ENCODE measurements at places on chromosomes 2 and 18. TPM values are rescaled to one million over a fixed set of nuclear protein-coding genes. Genes with fewer than 3 reads are reported as not detected.

- no peak for DNase-seq
Observed at GRCh38 chr2:68838641-68839040, 32.6 kb downstream of the BMP10 start.

The PRSS56 gene
- total RNA-seq: 0.16 TPM

DNA sequence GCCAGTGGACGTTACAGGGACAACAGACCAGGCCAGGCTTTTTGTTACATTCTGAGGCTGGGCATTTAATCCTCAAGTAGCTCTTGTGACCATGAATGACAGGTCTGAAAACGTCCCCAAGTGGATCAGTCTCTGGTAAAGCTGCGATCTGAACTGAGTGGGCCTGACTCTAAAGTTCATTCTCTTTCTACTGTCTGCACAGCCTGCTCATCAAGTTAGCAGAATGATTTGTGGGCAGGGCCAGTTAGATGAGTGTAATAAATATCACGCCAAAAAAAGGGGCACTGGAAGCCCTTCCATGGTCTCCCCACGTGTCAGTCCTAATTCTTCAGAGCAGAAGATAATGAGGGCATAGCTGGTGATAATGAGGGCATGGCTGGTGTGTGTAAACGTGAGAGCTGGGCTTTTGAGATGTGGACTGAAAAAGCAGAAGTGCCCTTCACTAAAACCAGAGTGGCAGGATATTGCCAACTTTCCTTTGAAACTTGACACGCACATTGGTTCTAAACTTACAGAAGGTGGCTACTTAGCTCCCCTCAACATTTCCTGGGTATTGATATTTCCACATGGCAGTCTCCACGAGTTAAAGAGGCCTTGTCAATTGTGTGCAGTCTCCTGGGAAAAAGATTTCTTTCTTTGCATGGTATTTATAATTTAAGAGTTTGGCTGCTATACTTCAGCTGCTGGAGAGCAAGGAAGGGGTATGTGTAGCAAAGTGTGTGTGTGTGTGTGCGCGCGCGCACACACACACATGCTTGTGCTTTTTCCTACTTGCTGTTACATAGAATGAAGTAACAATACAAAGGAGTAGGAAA is 72.7 kb upstream of the LYPD6B start:
- no peak for DNase-seq

The ERICH2 gene
- total RNA-seq: not detected

DNA sequence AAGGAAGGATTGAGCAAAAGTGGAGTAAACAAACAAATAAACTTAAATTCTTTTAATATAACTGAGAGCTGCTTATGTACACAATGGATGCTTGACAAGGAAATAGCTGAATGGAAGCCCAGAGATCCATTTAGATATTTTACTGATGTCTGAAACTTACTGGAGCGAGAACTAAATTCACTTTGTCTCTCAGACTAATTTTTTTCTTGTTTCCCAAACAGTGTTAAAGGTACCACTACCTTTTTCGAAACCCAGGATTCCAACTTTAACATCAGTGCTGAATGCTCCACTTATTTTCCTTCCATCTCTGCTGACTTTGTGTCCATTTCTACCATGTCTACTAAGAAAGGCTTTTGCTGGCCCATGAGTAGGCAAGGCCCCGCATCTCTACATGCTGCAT is 4.0 kb downstream of the EFEMP1 start:
- no peak for DNase-seq

The SH2D6 gene
- not detected for total RNA-seq

- DNase-seq: no peak
Observed at GRCh38 chr2:235554936-235555335, 61.1 kb downstream of the AGAP1 start.

GRCh38 chr2:36329251-36329650 is 26.3 kb upstream of the CRIM1 start:
- no peak for DNase-seq

The RMDN2 gene
- 7.2 TPM for total RNA-seq

DNA sequence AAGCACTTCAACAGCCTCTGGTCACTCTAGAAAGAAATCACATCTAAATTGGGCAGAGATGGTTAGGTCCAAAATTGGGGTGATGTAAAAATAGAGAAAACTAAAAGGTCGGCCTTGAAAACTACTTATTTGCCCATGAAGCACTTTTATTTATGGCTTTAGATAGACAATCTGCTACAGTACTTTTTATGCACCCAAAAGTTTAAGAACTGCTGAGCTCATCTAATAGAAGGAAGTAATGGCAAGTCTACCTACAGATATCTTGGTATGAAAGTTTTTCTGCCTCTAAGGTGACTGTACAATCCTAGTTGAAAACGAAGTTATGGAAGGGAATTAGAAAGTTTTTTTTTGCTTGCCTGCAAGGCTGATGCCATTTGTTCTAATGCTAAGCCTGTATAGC is 46.2 kb downstream of the SPHKAP start:
- DNase-seq: no peak

DNA sequence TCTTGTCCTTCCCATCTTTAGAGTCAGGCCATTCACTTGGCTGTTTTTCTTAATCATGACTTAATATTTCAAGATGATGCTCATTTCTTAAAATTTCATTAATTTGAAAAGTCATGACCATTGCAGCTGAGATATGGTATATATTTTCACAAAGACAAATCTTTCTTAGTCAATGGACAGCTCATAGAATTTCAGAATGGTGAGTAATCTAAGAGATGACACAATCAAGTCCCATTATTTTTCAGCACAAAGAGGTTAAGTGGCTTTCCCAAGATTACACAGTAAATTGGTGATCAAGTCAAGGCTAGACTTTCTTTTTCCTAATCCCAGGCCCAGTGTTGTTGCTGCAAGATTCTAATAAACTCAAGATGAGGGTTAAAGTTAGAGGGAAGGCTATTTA is 34.4 kb upstream of the NT5C1B start:
- no peak for DNase-seq

- DNase-seq: no peak
Observed at GRCh38 chr2:39845460-39846146, 66.5 kb upstream of the THUMPD2 start.

The TFPI gene
- 18.9 TPM for total RNA-seq

- no peak for DNase-seq
Observed at GRCh38 chr2:47510745-47511144, 107.8 kb downstream of the MSH2 start.

DNA sequence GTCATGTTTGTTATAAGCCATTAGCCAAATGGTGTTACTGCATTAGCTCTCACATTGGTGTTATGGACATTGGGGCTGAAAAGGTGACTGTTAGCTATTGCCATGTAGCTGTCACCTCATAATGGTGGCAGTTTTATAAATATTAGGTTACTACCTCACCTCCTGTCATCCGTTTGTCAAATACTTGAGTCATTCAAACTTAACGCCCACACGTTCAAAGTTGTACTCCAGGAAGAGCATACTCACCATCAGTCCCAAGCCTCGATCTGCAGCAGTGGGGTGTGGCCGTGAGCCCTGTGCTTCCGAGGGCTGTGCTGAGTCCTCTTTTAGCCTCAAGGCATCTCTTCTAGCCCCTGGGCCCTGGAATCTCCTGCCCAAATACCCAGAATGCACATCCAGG is 87.3 kb downstream of the PDK1 start:
- no peak for DNase-seq

GRCh38 chr2:106147159-106147558 is 46.9 kb downstream of the UXS1 start:
- DNase-seq: no peak

DNA sequence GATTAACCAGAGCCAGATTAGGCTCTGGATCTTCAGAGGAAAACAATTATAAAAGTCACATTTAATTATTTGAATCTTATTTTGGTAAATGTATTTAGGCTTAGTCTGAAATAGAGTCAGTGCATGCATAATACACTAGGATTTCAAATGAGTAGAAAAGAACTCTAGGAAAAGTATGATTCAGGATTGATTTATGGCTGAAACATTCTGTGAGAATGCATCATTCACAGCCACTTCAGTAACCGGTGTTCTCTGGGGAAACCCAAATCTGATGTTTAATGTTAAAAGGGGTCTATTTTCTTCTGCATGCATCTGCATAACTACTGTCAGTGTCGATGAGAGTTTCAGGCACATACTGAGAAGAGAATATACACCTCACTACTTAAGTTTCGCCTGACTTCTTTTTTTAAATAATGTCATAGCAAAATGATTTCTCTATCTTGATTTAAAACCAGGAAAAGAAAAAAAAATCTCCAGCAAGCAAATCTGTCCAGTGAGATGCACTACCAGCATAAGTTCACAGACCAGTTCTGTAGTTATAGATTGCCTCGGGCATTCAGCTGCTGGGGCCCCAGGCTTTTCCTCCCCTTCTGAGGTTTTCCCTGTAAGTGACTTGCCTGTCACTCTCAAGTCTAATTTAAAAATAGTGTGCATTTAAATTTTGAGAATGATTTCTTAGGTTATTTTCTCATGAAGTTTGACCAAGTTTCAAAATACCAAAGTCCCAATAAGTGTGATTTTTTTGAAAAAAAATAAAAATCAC is 501.5 kb downstream of the NR4A2 start:
- DNase-seq: no peak

The DSG1 gene
- total RNA-seq: 1.5 TPM

DNA sequence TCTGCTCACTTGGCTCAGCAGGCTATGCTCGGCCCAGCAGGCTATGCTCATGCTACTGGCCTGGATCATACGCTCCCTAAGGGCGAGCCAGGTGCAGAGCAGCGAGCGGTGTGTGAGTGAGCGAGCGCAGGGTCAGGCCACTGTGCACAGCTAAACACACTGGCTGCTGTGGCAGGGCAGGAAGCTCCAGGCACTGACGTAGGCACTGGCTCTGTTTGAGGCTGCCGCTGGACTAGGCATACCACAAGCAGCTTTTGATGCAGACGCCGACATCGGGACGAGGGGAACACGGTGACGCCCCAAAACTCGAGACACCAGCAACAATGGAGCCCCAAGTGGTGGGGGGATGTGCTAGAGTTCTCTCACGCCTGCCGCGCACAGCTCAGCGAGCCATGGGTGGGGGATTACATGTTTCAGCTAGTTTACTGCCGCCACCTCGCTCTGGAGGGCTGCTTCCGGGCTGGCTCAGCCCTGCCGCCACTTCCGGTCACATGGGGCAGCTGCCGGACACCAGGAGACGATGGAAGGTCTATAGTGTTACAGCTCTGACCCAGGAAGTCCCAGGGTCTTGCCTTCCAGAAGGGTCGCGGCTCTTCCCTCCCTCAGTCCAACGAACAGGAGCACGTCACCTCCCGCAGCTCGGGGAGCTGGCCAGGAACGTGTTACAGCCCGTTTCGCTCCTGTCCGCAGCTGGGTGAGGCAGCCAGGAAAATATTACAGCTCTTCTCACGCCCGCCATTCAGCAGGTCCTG is 1176.9 kb upstream of the LRRTM1 start:
- peak; percentile 15 for DNase-seq

- DNase-seq: no peak
Observed at GRCh38 chr2:120798567-120799247, 63.0 kb downstream of the GLI2 start.

DNA sequence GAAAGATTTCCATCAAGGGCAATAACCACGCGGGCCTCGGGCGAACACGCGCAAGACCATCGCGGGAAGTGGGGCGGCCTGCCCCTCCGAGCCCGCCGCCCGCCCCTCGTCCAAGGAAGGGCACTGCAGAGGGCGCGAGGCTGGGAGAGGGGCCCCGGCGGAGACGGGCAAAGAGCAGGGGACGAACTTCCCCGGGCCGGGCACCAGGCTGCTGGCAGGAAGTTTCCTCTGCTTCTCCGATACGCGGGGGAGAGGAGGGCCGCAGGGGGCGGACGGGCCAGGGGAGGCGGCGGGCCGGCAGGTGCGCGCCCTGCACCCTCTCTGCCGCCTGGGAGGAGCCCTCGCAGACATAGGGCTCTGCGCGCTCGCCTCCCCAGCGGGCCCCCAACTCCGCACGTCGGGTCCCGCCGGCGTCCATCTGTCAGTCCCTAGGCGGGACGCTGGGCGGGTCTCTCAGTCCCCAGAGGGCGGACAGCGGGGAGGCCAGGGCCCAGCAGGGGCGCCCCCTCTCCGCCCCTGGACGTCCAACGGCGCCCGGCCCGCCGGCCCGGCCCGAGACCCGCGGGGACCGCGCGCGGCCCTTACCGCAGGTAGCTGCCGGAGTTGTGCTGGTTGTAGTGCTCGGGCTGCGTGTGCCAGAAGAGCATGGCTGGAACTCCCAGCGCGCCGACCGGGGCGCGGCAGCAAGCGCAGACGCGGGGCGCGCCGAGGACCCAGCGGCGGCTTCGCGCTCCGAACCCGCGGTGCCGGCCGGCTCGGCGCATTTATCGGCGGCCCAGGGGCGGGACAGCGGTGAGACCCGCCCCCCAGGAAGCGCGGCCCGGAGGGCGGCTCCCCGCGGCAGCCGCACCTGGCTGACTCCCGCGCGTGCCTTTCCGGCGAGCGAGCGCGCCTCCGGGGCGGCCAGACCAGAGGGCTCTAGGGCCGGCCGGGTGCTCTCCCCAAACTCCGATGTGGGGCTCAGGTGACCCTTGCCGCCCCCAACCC is at the start of gene TFCP2L1:
TSS of gene TFCP2L1 (minus strand) at position 740 of the 987 bp plus-strand sequence. CDS start at position 647, 93 bp downstream.
- no peak for DNase-seq

DNA sequence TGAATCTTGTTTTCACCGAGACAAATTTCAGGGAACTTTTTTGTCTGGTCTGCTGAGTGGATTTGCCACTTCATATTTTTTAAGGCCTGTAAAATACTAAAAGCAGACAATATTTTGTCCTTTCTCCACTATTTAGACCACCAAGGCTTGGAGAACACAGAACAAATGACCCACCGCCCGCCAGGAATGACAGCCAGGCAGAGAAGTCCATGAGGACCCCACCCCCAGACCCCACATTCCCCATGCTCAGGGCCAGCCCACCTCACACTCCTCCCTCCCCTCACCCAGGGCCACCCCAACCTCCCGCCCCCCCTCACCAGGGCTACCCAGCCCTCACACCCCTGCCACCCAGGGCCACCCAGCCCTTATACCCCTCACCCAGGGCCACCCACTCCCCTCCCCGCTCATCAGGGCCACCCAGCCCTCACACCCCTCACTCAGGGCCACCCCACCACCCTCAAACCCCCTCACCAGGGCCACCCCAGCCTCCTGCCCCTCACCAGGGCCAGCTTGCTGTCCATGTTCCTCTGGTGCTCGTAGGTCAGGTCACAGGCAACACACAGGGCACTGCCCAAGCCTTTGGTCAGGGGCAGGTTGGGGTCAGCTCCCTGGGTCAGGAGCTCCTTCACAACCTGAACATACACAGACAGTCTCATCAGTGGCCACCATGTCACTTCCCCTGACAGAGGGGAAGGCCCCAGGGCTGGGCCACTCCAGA is 50.6 kb downstream of the ANKMY1 start:
- no peak for DNase-seq

- no peak for DNase-seq
Observed at GRCh38 chr2:133777574-133777960, 209.3 kb upstream of the NCKAP5 start.

The CNGA3 gene
- not detected for total RNA-seq

The CLASP1 gene
- total RNA-seq: 84.5 TPM

The GRHL1 gene
- total RNA-seq: 1.0 TPM

GRCh38 chr2:20544153-20544747 is 97.4 kb downstream of the RHOB start:
- DNase-seq: no peak

DNA sequence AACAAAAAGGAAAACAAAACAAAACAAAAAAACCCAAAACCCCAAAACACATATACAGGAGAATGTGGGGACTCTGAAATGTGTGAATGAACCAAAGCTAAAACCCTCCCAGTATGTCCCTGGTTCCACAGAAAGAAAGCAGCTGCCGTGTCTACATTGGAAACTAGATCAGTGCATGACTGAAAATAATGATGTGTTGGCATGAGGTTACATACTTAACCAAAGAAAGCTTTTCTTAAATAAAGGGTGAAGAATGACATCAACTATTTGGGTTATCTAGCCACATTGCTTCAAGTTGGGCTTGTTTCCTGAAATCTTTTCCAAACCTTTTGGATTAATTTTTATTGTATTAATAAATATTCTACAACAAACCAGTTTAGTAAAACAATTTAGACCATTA is 91.9 kb upstream of the FN1 start:
- DNase-seq: no peak

The CNDP1 gene
- not detected for total RNA-seq

The FBXO41 gene
- total RNA-seq: 0.44 TPM

The UGT1A5 gene
- not detected for total RNA-seq

All from heart left ventricle (tissue), 16 donors.